ENCODE measurements at places on chromosomes 2 and 18. TPM values are rescaled to one million over a fixed set of nuclear protein-coding genes. Genes with fewer than 3 reads are reported as not detected.
A peak's percentile ranks its signal among the peaks of the same experiment; 100 is the strongest.

DNA sequence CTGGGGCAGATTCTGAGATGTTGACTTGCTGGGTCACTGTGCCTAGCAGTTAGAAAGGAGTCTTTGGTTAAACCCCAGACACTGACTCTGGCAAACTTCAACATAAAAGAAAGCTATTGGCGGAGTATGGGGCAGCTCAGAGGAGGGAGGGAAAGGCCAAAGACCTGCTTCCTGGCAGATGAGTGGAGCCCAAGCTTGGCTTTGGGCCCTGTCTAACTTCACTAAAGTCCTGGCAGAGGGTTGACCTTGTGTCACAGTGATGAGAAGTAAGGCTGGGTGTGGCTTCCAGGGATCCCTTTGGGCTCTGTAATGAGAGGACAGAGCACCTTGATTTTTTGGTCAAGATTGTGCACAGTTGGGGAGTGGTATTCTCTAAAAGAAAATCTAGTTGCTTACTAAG is 129.8 kb upstream of the SEC11C start:
- DNase-seq = no peak

DNA sequence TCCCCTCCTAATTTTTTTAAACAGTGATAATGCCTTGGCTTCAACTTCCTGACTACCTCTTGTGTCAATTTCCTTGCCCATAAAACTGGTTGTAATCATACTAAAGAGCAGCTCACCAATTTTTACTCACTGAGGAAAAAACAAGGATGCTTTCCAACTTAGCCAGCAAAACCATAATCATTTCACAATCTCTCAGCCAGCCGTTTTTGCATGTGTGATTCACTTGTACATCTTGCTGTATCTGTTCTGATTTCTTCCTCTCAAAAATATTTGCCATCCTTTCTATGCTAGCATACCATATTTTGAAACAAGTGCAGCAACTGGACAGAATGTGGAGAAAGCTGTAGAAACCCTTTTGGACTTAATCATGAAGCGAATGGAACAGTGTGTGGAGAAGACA is 60.7 kb downstream of the RAB27B start:
- DNase-seq = no peak

GRCh38 chr2:112493858-112494648 is 12.1 kb downstream of the TTL start:
- DNase-seq = no peak

The DSC1 gene
- total RNA-seq = 0.11 TPM

The RAD51AP2 gene
- total RNA-seq = not detected

The GCKR gene
- total RNA-seq = not detected

DNA sequence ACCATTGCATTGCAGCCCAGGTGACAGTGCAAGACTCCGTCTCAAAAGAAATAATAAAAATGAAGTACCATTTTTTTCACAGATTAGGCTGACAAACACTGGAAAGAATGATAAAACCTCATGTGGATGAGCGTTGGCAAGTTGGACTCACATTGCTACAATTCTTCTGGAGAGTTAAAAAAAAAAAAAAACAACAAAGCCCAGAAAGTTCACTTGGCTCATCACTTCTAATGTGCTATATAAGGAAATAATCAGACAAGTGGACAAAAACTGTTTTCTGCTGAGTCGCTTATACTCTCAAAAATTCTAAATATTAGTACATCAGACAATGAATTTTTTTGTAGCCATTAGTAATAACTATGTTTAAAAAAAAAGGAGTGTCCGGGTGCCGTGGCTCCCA is 38.4 kb downstream of the PKP4 start:
- no peak for DNase-seq

GRCh38 chr2:54642677-54643430 is 80.6 kb upstream of the EML6 start:
- DNase-seq = peak; percentile 4

- no peak for DNase-seq
Observed at GRCh38 chr2:9300214-9300613, 93.6 kb downstream of the ASAP2 start.

Data from CD8-positive, alpha-beta memory T cell (primary cell).